Urinary bladder (tissue), 4 donors: ENCODE measurements at places on chromosomes 3 and 15. TPM values are rescaled to one million over a fixed set of nuclear protein-coding genes. Genes with fewer than 3 reads are reported as not detected.

DNA sequence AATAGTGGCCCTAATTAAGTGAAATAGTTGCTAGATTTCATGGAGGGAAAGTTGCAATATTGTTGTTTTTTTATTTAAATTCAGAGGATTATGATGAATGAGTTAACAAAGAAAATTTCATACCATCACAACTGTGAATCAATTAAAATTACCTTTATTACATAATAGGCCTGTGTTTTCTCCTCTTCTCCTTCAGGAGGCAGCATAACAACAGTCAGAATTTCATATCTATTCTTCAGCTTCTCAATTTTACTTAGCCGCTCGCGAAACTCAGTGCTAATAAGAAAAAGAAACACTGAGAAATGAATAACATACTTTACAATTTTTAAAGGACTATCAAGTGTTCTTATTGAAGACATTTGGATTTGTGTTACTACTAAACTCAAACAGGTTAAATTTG is 29.4 kb downstream of the TTC14 start:
- DNase-seq = no peak

ETV5 gene
- total RNA-seq = 12.8 TPM

GRCh38 chr3:94532951-94533350 is 470.1 kb downstream of the NSUN3 start:
- DNase-seq = no peak

- no peak for DNase-seq
Measured at GRCh38 chr15:29687204-29687815, 135.0 kb downstream of the TJP1 start.

BOC gene
- 53.0 TPM for total RNA-seq
